ENCODE measurements at places on chromosomes 11 and 22. TPM values are rescaled to one million over a fixed set of nuclear protein-coding genes. Genes with fewer than 3 reads are reported as not detected.

DNA sequence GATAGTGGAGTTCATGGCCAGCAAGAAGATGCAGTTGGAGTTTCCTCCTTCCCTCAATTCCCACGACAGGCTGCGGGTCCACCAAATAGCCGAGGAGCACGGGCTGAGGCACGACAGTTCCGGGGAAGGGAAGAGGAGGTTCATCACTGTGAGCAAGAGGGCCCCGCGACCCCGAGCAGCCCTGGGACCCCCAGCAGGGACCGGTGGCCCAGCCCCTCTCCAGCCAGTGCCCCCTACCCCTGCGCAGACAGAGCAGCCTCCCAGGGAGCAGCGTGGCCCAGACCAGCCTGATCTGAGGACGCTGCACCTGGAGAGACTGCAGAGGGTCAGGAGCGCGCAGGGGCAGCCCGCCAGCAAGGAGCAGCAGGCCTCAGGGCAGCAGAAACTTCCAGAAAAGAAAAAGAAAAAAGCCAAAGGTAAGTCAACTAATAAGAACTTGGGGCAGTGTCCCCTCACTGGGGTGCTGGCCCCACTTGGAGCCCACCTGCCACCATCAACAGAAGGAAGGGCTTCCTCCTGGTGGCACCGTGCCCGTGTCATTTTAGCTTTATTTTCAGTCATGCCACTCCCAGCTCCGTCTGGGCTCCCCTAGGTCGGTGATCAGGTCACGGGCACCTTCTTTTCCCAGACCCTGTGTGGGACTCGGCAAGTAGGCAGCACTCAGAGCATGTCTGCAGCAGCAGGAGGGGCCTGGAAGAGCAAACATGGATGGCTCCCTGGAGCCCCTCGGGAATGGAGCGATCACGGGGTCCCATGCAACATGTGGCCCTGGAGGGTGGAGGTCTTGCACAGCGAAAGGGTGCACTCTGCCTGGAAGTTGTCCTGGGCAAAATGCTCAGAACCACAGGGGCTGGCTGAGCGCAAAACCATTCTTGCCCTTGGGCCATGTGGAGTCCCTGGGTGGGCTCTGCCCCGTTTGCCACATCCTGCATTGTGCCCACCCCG is 33.3 kb downstream of the IGHMBP2 start:
- DNase-seq, result no peak

- DNase-seq, result no peak
Observed at GRCh38 chr11:2095542-2095941, 43.6 kb downstream of the IGF2 start.

The CCND1 gene
- polyA plus RNA-seq, result 17.5 TPM

The CLCF1 gene
- polyA plus RNA-seq, result 9.2 TPM

The TRIM49 gene
- polyA plus RNA-seq, result not detected

The OR5F1 gene
- not detected for polyA plus RNA-seq

The ABCG4 gene
- polyA plus RNA-seq, result 0.18 TPM

Measured in urinary bladder (tissue), 4 donors.